T-helper 17 cell (primary cell): ENCODE measurements at places on chromosomes 1 and 21. TPM values are rescaled to one million over a fixed set of nuclear protein-coding genes. Genes with fewer than 3 reads are reported as not detected.

Gene SLC44A5
- not detected for total RNA-seq

Gene ATXN7L2
- total RNA-seq = 16.0 TPM

DNA sequence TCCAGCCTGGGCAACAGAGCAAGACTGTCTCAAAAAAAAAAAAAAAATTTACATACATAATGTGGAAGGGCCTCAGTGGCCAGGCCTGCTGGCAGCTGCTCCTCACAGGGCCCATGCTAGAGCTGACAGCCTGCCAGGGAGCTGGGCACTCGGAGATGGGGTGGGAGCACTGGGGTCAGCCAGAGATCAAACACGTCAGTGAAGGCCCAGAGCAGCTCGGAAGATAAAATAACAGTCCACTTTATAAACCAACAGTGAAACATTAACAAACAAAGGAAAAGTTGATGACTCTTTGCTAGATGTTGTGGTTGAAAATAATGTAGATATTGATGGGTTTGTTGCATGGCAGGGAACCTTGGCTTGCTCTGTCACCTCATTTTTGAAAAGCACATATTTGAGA is 42.7 kb downstream of the ATP5PF start:
- no peak for DNase-seq
- H3K4me3 ChIP-seq = no peak overlapping the region
- H3K27ac ChIP-seq = no peak overlapping the region
- H3K36me3 ChIP-seq = no peaks in the 10 kb centered on the region

DNA sequence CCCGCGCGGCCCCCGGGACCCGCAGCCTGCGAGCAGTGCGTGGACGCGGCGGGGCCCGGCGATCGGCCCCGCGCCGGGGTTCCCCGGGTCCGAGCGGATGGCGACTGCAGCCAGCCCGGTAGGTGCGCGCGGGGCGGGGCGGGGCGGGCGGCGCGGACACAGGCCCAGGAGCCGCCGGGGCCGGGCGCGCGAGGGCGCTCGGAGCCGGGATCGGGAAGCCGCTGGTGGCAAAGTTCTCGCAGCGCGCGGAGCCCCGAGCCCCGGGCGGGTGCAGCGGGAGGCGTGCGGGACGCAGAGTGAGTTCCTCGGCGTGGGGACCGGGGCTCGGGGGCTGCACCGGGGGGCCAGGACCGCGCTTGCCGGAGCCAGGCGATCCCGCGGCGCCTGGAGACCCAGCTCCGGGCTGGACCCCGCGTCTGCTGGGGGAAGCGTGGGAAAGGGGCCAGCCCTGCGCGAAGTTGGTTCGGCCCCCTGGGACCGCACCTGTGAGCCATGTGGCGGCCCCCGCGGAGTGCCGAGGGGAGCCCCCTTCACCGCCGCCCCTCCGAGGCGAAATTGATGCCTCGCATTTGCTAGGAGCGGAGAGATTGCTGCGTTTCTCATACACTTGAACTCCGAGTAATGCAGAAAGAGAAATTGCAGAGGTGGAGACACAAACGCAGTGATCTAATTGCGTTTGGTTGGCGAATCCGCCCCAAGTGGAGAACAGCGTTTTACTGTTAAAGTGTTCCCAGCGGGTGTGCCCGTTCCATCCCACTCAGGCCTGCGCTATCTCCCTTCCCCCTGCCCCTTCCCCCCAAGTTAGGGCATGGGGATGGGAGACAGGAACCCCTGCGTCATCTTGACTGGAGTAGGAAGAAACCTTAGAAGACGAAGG is 228.9 kb upstream of the TMEM51 start:
- H3K4me3 ChIP-seq = peak overlapping the region; percentile 59
- no peak for DNase-seq
- H3K27ac ChIP-seq = no peak overlapping the region
- peaks cover 11% of the 10 kb centered on the region for H3K4me1 ChIP-seq
- peaks cover 2% of the 10 kb centered on the region for H3K36me3 ChIP-seq

DNA sequence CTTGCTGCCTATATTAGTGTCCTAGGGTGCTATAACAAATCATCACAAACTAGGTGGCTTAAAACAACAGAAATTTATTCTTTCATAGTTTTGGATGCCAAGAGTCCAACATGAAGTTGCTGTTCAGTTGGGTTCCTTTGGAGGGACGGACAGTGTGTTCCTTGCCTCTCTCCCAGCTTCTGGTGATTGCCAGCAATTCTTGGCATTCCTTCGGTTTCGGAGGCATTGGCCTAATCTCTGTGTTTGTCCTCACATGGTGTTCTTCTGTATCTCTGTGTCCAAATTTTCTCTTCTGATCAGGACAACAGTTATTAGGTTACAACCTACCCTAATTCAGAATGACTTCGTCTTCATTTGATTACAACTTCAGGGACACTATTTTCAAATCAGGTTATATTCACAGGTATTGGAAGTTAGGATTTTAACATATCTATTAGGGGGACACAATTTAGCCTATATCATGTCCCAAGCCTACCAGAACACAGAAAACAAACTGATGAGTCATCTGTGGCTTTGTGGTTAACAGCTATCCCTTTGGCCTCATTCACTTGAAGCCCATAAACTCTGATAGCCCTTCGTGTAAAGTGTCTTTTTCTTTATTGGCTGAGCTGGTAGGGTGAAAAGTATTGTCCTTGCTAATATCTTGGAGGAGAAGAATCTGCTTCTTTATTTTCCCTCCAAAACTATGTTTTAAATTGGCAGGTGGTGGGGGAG is 83.2 kb upstream of the PAPPA2 start:
- H3K4me1 ChIP-seq = no peaks in the 10 kb centered on the region
- no peak for DNase-seq
- no peak overlapping the region for H3K27ac ChIP-seq
